ENCODE measurements at places on chromosomes 3 and 15.

GRCh38 chr3:151439652-151440125, 21.2 kb downstream of the IGSF10 start:
- peak; percentile 75 for DNase-seq

- DNase-seq: no peak
Measured at GRCh38 chr3:133871368-133872090, 24.2 kb downstream of the RAB6B start.

GRCh38 chr15:70054884-70055387, 42.8 kb downstream of the TLE3 start:
- DNase-seq: no peak

DNA sequence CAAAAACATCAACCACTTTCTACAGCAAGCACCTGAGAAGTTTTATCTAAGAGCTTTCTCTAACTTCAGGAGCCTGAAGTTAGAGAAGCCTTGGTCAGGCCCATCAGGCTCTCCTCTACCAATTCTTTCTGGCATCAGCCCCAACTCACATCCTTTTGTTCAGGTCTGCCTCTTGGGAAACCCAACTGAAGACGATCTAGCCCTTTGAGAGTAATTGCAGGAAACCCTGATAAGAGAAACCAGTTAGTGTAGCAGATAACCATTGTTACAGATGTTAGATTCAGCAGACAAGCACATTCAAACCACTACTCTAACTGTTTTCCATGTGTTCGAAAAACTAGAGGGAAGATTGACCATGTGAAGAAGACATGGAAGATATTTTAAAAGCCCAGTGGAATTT, 27.0 kb upstream of the DYNC1LI1 start:
- no peak for DNase-seq

DNA sequence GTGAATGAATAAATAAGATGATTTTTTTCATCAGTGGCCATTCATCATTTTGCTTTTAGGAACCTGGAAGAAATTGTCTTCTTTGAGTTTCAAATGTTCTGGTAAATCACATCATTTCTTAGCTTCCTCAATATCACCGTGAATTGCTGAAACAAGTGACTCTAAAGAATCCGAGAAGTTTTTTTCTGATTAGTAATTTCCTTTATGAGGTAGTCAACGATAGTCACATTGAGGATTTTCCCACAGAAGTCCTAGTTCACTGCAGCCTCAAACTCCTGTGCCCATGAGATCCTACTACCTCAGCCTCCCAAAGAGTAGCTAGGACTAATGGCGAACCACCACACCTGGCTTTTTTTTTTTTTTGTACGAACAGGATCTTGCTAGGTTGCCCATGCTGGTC, 3.6 kb upstream of the TMPRSS7 start:
- peak; percentile 7 for DNase-seq

- DNase-seq: no peak
Measured at GRCh38 chr3:21729331-21729730, 21.7 kb downstream of the ZNF385D start.

- peak; percentile 9 for DNase-seq
Measured at GRCh38 chr3:114221165-114221880, 16.1 kb downstream of the ZNF80 start.

- DNase-seq: peak; percentile 87
Measured at GRCh38 chr3:187265461-187265955, 26.0 kb downstream of the MASP1 start.

DNA sequence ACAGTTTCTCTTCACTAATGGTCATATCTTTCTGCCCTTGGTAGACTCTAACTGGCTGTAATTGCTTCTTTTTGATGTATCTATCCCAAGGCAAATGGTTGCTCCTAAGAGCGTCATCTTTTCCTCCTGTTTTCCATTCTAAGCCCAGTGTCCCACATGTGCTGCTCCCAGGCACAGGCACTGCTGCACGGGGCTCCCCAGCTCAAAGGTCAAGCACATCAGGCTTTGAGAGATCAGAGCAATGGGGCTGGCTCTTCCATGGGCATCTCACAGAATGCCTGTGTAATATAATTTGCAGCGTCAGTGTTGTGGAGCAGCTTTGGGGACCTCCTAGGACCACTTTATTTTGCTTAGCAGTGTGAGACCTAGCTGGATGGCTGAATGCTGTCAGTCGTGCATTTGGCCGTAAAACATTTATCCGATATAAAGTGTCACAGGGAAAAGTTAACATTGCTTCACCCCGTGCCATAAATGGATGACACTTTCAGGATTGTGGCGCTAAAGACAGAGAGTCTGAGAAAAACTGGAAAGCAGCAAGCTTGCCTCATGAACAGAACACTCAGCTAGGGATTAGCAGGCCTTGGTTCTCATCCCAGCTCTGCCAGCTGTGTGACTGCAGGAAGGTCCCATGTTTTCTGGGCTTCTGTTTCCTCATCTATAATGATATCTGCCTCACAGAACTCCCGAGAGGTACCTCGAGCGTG, 277.5 kb upstream of the TBL1XR1 start:
- DNase-seq: no peak

GRCh38 chr15:74108111-74108510, 22.3 kb upstream of the ISLR2 start:
- DNase-seq: no peak

DNA sequence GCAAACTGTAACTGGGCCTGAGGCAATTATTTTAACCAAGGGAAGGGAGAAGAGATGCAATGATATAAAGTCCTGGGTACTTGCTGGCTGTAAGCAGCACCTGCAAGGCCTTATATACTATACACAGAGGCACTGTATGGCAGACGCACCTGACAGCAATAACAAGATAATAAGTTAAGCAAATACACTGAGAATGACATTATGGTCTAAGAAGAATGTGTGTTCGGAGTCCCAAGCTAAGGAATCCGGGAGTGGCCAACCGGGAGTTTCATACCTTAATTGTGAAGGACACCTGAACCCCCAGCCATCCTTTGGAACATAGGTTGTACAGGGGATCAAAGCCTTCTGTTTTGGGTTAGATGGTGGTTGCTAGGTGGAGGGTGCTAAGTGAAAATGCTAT, 13.7 kb downstream of the FAM240A start:
- DNase-seq: no peak

- DNase-seq: no peak
Measured at GRCh38 chr3:87805670-87806069, 253.1 kb downstream of the CGGBP1 start.

DNA sequence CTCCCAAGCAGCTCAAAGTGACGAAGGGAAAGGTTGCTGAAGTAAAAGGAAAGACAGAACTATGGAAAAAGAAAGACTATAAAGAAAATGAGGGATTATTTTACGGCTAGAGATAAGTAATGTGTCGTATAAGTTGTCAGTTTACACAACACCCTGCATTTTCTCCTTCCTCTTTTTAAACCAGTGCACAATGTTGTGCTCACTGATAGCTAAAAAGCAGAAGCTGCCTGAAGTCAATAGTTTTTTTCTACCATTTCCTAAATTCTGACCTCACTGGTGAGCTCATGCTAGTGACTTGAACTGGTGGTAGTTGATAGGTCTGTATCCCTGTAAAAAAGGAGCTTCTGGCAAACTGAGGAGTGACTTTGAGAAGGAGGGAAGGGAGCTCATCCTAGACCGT, 368.6 kb upstream of the GBE1 start:
- DNase-seq: no peak

GRCh38 chr3:40162616-40163015, 146.9 kb upstream of the EIF1B start:
- no peak for DNase-seq

DNA sequence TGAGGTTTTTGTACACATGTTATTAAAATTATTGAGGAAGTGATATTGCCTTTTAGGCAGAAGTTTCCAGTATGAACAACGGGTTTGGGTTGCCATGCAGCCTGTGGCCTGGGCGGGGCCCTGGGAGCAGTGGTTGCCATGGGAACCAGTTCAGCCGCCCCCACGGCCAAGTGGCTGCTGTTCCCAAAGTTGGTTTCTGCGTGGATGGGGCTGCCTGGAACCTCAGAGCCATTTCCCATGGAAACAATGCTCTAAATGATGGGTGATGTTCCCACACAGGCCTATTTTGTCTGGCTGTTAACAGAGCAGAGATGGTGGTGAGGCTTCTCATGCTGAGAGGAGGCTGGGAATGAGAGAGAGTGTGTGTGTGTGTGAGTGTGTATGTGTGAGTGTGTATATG, 19.5 kb downstream of the MRAS start:
- no peak for DNase-seq

DNA sequence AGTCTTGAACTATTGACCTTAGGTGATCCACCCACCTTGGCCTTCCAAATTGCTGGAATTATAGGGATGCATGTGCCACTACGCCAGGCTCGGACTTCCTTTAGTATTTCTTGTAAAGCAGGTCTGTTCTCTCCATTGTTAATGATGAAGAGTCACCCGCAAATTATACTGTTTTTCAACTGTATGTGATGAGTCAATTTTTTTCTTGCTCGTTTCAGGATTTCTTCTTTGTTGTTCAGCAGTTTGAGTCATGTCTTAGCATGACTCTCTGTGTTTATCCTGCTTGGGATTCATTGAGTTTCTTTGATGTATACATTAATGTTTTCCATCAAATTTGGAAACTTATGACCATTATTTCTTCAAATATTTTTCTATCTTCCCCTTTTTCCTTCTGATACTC, 28.9 kb downstream of the GRAMD1C start:
- DNase-seq: peak; percentile 62

DNA sequence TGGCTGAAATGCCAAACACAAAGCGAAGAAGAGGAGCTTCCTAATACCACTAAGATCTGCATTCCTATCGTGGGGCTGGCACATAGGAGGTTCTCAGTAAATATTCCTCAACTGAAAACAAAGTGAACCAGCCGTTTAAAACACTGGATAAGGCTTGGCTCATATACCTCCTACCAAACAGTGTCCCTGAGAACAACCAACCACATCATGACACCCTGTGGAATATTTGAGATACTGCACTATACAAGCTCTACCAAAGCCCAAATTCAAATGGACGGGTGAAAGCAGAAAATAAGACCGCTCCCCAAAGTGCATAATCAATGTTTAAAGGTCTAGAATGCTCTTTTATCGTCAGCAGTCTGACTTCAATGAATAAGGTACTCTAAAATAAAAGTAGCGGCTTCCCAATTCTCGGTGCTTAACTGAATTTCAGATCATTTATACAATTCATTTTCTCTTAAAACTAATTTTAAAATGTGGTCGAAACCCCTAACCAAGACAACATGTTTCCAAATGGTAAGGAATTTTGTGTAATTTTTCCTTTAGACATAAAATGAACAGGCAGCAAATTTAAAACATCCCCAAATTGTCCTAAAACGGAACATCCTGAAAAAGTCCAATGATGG, 425.8 kb downstream of the ERC2 start:
- DNase-seq: no peak

DNA sequence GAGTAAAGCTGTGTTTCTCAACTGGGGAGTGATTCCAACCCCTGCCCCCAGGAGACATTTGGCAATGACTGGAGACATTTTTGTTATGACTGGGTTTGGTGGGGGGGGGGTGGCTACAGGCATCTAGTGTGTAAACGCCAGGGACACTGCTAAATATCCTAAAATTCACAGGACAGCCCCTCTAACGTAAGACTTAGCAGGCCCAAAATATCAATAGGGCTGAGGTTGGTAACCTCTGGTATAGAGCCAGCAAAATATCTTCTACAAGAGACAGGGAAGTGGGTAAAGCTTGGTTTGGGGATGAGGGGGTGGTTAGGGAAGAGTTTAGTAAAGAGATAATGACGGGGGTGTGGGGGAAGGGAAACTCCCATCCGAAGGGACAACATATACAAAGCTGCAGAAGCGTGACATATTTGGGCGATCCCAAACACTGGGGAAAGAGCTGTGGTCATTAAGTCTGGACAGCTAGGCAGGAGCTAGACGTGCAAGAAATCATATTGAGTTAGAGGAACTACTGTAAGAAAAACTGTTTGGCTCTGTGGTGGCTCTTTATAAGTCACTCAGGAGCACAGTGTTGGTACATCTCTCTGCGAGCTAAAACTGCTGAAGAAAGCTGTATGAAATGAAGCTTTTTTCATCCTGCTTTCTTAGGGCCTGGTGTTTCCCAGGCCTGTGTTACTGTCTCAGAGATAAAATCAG, 697 bp upstream of the TRIM69 start:
- DNase-seq: no peak

GRCh38 chr15:51224428-51224827, 114.0 kb downstream of the CYP19A1 start:
- DNase-seq: no peak

- DNase-seq: no peak
Measured at GRCh38 chr15:78307976-78308375, 8.6 kb upstream of the SKIC8 start.

DNA sequence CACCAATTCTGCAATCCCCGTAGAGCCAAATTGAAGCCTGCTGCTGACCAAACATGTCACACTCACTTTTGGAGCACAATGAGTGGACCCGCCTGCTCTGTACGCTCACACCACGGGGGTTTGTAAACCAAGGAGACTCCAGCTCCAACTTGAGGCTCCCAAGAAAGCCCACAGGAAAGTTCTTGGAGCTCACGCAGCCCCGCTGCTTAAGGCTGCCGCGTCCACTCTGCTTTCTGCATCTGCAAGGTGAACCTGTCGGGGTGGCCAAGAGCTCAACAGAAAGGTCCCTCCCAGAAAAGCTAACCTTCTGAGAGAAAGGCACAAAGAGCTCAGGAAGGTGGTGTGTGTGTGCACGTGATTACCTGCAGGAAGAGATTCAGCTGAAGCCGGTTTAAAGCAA, 94.9 kb downstream of the PCSK6 start:
- DNase-seq: no peak

- no peak for DNase-seq
Measured at GRCh38 chr3:111284503-111285183, 213.0 kb downstream of the NECTIN3 start.

DNA sequence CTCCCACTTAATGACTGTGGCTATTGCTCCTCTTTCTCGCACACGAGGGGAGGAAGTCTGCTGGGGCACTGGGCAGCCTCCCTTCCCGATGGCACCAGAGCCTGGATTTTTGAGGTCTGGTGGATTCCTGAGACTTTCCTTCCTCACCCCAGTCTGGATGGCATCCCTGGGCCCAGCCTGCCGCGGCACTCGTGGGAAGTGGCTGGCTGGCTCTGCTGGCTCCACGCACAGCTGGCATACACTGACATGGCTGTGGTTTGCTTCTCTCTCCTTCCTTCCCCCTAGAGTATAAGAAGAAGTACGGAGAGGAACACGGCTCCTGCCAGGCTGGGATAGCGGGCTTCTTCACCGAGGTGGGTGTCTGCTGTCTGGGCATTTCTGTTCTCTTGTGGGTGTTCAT, 319.8 kb upstream of the LRRFIP2 start:
- no peak for DNase-seq

DNA sequence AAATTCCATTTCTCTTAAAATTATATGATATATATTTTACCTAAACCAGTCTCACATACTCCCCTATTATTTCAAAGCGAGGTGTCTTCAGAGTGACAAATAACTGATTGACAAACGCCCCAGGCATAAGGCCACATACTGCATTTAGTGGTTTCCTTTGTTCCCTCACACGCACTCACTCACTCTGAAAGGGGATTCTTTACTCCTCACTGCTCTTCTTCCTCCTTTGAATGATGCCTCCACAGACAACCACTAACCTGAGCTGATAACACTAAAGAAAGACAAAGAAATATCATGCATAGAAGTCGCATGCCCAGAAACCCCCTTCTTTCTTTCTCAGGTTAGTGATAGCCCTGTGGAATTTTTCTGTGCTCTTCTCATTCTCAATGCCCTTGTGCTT, 24.1 kb upstream of the BBX start:
- no peak for DNase-seq

DNA sequence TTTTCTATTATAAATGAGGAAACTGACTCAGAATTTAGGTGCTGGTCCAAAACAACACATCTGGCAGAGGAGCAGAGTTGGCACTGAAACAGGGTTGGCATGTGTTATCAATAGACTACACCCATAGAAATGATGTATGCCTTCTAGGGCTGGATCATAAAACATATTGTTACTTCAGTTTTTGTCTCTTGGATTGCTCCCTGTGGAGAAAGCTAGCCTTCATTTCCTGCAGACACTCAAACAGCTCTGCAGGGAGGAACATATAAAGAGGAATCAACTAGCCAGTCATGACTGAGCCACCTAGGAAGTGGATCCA, 507 bp upstream of the MRPL3 start:
- peak; percentile 28 for DNase-seq
